Regular cardiac myocyte (primary cell): ENCODE measurements at places on chromosomes 4 and X. TPM values are rescaled to one million over a fixed set of nuclear protein-coding genes. Genes with fewer than 3 reads are reported as not detected.

DKK2 gene
- 0.19 TPM in 1 of 2 replicates, not detected in the other for total RNA-seq

FAAH2 gene
- total RNA-seq: not detected in 2 replicates

GAR1 gene
- total RNA-seq: 1.4 and 5.8 TPM in 2 replicates

IL2 gene
- not detected in 2 replicates for total RNA-seq

CT45A1 gene
- total RNA-seq: not detected in 2 replicates

PPP4R3C gene
- not detected in 2 replicates for total RNA-seq

DCLK2 gene
- total RNA-seq: 3.3 and 3.9 TPM in 2 replicates

UCP1 gene
- total RNA-seq: not detected in 2 replicates

TMSB15C gene
- total RNA-seq: 2.3 and 3.1 TPM in 2 replicates

YIPF7 gene
- not detected in 2 replicates for total RNA-seq

RCHY1 gene
- total RNA-seq: 27.6 and 35.1 TPM in 2 replicates

TDO2 gene
- total RNA-seq: under 0.01 and 0.28 TPM in 2 replicates
